ENCODE measurements at places on chromosomes 16 and 17.

DNA sequence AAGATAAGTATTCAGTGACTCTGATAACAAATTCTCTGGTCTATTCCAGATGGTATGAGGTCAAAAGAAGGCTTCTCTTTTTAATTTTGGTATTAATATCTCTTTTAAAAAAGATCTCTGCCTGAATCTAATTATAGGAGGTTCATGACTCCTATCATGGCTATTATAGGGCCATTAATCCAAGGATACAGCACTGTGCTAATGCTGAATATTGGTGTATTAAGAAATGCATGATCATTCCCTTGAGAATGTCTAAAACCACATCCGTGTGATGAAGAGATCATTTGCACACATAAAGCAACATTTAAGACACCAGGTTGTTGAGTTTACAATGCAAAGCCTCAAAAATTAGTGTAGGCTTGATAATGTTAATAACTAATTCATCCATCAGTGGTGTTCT lies 160.4 kb upstream of the MON1B start:
- DNase-seq, result no peak

- DNase-seq, result no peak
Measured at GRCh38 chr17:73240561-73240960, 21.1 kb downstream of the CPSF4L start.

- DNase-seq, result no peak
Measured at GRCh38 chr17:50682938-50683337, 24.8 kb downstream of the ANKRD40 start.

GRCh38 chr16:84927621-84928591 lies 83.4 kb downstream of the ZDHHC7 start:
- no peak for DNase-seq

GRCh38 chr17:61461967-61462718 lies 9.9 kb downstream of the TBX4 start:
- no peak for DNase-seq

GRCh38 chr17:35729405-35729833 lies 2.0 kb upstream of the RASL10B start:
- DNase-seq, result no peak

Measured in LNCaP clone FGC (cell line).